Substantia nigra (tissue), 51 donors: ENCODE measurements at places on chromosomes 12 and 14.

GRCh38 chr14:71588028-71588427 lies 344.2 kb upstream of the RGS6 start:
- DNase-seq = no peak

DNA sequence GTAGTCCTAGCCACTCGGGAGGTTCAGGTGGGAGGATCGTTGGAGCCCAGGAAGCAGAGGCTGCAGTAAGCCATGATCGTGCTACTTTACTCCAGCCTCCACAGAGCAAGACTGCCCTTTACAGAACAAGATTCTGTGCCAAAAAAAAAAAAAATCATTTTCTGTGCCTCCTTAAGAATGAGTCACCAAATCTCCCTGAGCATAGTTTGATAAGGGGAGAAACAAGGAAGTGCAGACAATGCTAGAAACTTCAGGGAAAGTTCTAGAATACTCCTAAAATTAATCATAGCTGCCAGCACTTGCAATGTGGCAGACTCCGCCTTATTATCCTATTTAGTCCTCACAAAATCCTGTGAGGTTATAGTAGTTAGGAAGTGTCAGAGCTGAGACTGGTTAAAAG lies 74.5 kb downstream of the KCNK10 start:
- no peak for DNase-seq

DNA sequence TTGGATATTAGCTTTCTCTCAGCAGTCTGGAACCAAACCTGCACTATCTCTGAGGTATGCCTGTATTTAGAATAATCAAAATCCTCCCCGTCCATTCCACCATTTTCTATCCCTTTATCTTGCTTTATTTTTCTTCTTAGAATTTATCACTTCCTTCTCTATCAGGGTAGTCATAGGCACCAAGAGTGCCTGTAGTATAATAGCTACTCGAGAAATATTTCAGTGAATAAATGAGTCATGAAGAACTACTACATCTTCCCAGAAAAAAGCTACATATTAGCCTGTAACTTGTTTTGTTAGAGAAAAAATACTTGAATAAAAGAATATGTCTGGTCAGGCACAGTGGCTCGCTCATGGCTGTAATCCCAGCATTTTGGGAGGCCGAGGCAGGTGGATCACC lies 4.3 kb downstream of the SLC2A14 start:
- DNase-seq = no peak

DNA sequence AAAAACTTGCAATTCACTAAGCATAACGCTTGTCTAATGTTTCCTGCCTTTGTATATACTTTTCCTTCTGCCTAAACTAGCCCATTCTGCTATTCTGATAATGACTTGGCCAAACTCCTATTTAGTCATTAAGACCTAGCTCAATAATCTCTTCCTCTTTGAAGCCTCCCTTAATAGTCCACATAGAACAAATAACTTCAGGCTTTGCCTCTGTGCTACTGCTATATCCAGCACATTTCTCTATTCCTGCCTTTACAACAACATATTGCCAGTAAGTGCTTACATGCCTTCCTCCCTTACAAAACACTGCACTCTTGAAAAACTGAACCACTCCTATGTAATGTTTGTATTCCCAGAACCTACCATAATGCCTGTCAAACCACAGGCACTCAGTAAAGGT lies 13.8 kb downstream of the PRICKLE1 start:
- no peak for DNase-seq

GRCh38 chr12:112906712-112907414 lies at the start of gene OAS1:
TSS of gene OAS1 (plus strand) at chr12:112906962. CDS start at chr12:112907040, 78 bp downstream.
- no peak for DNase-seq

DNA sequence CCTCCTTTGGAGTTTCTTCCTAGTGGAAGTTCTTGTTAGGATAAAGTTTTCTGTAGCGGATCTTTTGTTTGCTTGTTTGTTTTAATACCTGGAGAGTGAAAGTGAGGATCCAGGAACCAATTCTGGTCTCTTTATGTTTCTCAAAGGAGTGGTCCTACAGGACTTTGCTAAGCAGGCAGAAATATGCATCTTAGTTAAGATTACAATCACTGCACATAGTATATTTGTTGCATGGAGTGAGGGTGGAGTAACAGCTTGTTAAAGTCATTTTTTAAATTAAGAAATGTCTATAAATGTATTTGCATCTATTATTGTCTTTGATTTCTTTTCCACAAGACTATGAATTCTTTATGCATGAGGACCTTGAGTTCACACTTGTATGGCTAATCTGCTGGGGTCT lies 76.7 kb downstream of the DRAM1 start:
- no peak for DNase-seq

- DNase-seq = no peak
Observed at GRCh38 chr14:62428429-62429203, 616.6 kb downstream of the KCNH5 start.

GRCh38 chr12:22956690-22957089 lies 331.7 kb downstream of the ETNK1 start:
- no peak for DNase-seq

GRCh38 chr12:738712-739111 lies 13.7 kb upstream of the WNK1 start:
- DNase-seq = no peak

DNA sequence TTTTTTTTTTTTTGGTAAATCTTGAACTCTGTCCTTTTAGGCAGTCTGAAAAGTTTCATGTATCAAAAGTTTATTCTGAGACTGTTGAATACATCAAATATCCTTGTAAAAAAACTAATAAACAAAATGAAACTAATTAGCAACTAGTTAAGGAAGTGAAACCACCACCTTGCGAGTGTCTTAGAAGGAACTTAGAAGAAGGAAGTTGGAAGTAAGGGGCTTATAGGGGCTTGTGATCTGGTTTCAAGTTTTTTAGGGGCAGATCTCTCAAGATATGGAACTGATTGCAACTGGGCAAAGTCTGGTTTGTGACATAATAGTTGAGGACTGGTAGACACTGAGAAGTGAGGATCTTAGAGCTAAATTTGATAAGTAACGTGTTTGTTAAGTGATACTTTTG lies 748.8 kb downstream of the C12orf50 start:
- DNase-seq = no peak

DNA sequence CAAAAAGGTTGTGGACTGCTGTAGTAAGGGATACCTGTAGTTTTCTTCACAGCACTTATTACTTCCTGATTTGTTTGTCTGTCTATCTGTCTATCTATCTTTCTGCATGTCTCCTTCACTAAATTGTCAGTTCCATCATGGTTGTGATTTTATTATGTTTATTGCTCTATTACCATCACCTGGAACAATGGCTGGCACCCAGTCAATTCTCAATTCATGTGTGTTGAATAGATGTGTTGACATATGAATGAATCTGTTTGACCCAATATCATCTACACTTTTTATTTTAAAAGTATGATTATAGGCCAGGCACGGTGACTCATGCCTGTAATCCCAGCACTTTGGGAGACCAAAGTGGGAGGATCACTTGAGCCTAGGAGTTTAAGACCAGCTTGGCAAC lies 224.4 kb downstream of the NUBPL start:
- no peak for DNase-seq

GRCh38 chr12:5272018-5272785 lies 159.7 kb upstream of the NTF3 start:
- DNase-seq = no peak

GRCh38 chr14:72774894-72775620 lies 118.8 kb downstream of the DPF3 start:
- DNase-seq = no peak

- DNase-seq = peak; percentile 86
Observed at GRCh38 chr12:51009056-51009440, 17.1 kb downstream of the SLC11A2 start.

DNA sequence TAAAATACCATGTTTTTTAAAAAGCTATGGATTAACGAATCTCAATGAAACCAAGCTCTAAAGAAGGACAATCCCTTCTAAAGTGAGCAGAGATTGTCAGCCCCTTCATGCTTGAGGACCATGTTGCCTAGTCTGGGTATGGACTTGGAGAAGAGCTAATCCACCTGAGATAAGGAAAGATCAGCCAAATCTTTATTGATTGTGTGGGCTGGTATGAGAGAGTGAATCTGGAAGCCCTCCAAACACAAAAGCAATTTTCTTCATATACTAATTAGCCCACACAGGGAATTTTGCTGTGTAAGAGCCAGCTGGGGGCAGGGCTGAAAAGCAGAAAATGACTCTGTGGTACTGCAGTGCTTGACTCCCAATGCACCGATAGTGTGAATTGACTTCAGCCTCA lies 47.4 kb upstream of the DICER1 start:
- DNase-seq = no peak

GRCh38 chr14:33702293-33702692 lies 248.6 kb downstream of the EGLN3 start:
- no peak for DNase-seq

DNA sequence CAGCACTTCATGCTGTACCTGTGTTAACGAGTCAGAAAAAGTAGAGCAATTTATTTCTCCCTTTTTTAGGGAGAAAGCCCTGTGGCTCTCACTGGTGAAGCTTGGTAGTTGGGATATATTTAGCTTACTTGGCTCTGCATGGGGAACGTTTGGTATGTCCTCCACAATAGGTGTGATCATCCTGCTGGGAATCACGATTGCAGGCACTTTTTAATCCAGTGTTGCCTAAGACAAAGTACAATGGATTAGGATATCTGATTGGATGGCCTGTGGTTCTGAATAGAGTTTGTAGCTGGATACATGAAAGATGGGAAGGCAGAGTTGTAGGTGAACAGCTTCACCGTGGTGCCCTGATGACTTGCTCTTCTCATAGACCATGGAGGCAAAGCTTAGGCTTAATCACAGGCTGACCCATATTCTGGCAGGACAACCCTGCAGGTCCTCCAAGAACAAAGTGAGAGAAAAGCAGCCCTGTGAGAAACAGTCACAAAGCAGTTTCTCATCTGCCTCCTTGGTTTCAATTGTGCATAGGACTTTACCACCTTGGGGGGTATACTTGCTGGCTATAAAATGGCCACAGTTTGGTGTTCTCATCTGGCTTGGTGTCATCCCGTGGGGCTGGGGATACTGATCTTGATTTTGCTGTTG lies 7.5 kb downstream of the RESF1 start:
- no peak for DNase-seq

DNA sequence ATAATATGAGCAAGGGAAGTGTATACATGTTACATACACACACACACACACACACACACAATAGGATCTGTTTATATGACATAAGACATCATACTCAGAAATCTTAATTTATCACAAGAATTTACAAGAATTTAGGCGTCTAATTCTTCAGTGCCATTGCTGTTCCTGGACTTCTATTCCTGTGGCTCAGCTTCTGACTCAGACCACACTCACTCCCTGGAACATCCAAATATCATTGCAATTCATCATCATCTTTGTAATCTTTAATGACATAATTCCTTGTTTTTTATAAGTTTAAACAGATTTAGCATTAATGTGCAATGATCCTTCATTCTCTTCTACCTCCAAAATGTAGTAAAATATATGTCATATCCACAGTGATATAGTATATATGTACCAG lies 544.2 kb downstream of the FOXG1 start:
- DNase-seq = no peak

GRCh38 chr14:72826039-72826438 lies 67.9 kb downstream of the DPF3 start:
- no peak for DNase-seq

GRCh38 chr14:72745546-72745945 lies 148.4 kb downstream of the DPF3 start:
- DNase-seq = no peak

GRCh38 chr14:101955695-101956161 lies 8.6 kb upstream of the DYNC1H1 start:
- no peak for DNase-seq

GRCh38 chr12:65204886-65205525 lies 35.6 kb downstream of the LEMD3 start:
- no peak for DNase-seq

- no peak for DNase-seq
Observed at GRCh38 chr14:22737052-22737451, 29.4 kb upstream of the OXA1L start.

DNA sequence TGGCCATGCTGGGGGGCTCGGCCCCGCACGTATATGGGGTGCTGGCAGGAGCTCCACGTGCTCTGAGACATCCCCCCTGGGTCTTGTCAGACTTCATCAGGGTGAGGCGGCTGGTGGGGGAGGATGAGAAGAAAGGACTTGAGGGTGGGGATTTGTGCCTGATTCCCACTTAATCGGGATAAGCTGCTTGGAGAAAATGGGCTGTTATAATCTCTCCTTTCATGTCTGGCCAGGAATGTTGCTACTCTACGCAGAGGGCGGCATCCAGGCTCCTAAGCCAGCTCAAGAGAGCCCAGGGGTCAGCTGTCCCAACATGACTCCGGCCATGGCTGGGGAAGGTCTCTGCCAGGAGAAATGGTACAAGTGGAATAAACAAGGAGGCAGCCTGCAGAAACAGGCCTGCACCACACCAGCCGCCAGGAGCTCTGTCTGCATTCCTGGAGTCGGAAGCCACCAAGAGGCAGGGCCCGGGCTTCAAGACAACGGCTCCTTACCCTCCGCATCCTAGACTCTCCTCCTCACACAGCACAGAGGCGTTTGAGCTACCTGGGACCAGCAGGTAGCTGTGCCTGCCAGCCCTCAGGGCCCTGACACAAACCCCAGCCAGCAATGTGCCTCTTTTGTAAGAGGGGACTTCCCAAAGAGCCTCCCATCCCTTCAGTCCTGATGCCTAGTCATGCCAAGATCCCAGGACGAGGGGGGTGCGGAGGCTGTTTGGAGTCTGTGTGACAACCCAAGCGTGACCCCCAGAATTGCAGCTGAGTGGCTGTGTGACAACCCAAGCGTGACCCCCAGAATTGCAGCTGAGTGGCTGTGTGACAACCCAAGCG lies 195.8 kb upstream of the DIO3 start:
- no peak for DNase-seq

- no peak for DNase-seq
Observed at GRCh38 chr12:103857164-103857563, 16.1 kb upstream of the NT5DC3 start.

DNA sequence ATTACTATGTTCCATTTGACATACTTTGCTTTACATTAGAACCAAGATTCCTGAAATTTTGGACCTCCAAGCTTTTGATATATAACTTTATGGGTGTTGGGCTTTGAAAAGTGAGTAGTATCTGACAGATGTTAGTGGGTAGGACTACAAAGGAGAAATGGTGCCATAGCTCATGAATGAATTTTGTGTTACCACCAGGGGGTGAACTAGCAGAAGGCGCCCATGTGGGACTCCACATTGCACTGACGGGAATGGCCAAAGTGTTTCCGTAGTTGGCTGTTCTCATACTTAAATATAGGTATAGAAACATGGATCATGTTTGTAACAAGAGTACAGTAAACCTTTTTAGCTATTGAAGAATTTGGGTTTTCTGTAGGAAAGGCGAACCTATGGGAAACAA lies 337.5 kb downstream of the FLRT2 start:
- no peak for DNase-seq

GRCh38 chr12:40557980-40558379 lies 134.3 kb upstream of the CNTN1 start:
- DNase-seq = no peak

GRCh38 chr14:62796431-62796830 lies 248.8 kb downstream of the KCNH5 start:
- DNase-seq = no peak

GRCh38 chr12:62519043-62519442 lies 52.4 kb downstream of the MON2 start:
- peak; percentile 22 for DNase-seq

GRCh38 chr14:56703947-56704346 lies 106.3 kb downstream of the OTX2 start:
- DNase-seq = no peak

- no peak for DNase-seq
Observed at GRCh38 chr14:52327374-52328226, 13.5 kb downstream of the PTGER2 start.

GRCh38 chr12:6382371-6382770 lies 1.6 kb upstream of the LTBR start:
- DNase-seq = no peak
